ENCODE measurements at places on chromosomes 5 and 9. TPM values are rescaled to one million over a fixed set of nuclear protein-coding genes. Genes with fewer than 3 reads are reported as not detected.

The DNAH5 gene
- total RNA-seq, result not detected

The OR1L8 gene
- total RNA-seq, result not detected

The PCDHGB2 gene
- not detected for total RNA-seq

The SLC25A2 gene
- total RNA-seq, result 0.21 TPM

The INSL6 gene
- total RNA-seq, result not detected

The TMEM252 gene
- not detected for total RNA-seq

The PCDHA1 gene
- total RNA-seq, result not detected

The HBEGF gene
- 5.7 TPM for total RNA-seq

The DMRT3 gene
- not detected for total RNA-seq

The EDIL3 gene
- not detected for total RNA-seq

The SHISAL2B gene
- not detected for total RNA-seq

The CARTPT gene
- not detected for total RNA-seq

The PCDH1 gene
- total RNA-seq, result not detected

The ZNF483 gene
- 2.3 TPM for total RNA-seq

The SH3GLB2 gene
- total RNA-seq, result 46.3 TPM

The FGD3 gene
- total RNA-seq, result 42.9 TPM

The TTC16 gene
- total RNA-seq, result 1.4 TPM

The LHX3 gene
- not detected for total RNA-seq

The NEUROG1 gene
- total RNA-seq, result not detected

The CD274 gene
- 24.6 TPM for total RNA-seq

The LHX6 gene
- 0.16 TPM for total RNA-seq

The AMACR gene
- 9.7 TPM for total RNA-seq

The OTP gene
- not detected for total RNA-seq
